ENCODE measurements at places on chromosomes 5 and 9.
A peak's percentile ranks its signal among the peaks of the same experiment; 100 is the strongest.

- DNase-seq: no peak
Observed at GRCh38 chr9:134726722-134727034, 85.1 kb downstream of the COL5A1 start.

DNA sequence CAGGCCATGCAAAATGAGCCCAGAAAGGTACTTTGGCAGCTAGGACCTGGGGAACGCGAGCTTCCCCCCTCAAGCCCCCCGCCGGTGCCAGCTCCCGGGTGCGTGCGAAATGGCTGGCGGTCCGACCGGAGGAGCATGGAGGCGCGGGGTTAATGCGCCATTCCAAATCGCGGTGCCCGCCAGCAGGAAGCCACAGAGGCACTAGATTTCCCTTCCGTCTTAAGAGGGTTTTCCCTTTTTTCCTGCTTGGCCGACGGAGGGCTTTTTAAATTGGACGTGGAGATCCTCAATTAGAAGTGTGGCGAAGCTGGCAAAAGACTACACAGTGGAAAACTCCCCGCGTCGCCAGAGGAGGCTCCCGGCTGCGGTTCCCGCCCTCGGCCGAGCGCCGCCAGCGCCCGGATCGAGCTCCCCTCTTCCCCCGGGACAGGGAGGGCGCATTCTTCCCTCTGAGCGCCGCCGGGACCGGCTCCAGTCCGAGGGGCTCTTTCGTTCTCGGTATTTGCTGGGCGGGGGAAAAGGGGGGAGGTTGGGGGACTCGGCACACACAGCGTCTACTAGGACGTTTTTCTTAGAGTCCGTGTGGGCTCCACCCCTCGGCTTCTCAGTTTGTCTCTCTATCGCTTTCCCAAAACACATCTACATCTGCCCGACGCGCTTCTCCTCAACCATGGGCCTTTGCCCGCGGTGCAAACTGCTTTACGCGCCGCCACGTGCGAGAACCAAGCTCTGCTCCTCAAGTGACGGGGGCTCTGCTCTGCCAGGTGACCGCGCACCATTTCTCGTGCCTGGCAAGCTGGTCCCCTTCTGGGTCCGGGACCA lies 3.0 kb downstream of the GDNF start:
- DNase-seq: no peak

- DNase-seq: peak; percentile 9
Observed at GRCh38 chr9:214648-215493, at the start of gene DOCK8. TSS of gene DOCK8 (plus strand) at chr9:214865. CDS start at chr9:214977, 112 bp downstream.

GRCh38 chr9:105245029-105245890 lies 809 bp downstream of the SLC44A1 start:
- no peak for DNase-seq

GRCh38 chr5:87851603-87852002 lies 417.0 kb downstream of the TMEM161B start:
- DNase-seq: no peak

GRCh38 chr9:24901319-24901718 lies 355.6 kb upstream of the IZUMO3 start:
- DNase-seq: no peak

Measured in stimulated activated CD8-positive, alpha-beta memory T cell treated with anti-CD3 and anti-CD28 coated beads, Interleukin-7, amount 100 ng/mL, for 24 hours (primary cell).